ENCODE measurements at places on chromosomes 12 and 14.

GRCh38 chr12:67501362-67501761 is 147.2 kb upstream of the DYRK2 start:
- no peak for DNase-seq

GRCh38 chr14:58060898-58061297 is 91.1 kb downstream of the ARMH4 start:
- no peak for DNase-seq

DNA sequence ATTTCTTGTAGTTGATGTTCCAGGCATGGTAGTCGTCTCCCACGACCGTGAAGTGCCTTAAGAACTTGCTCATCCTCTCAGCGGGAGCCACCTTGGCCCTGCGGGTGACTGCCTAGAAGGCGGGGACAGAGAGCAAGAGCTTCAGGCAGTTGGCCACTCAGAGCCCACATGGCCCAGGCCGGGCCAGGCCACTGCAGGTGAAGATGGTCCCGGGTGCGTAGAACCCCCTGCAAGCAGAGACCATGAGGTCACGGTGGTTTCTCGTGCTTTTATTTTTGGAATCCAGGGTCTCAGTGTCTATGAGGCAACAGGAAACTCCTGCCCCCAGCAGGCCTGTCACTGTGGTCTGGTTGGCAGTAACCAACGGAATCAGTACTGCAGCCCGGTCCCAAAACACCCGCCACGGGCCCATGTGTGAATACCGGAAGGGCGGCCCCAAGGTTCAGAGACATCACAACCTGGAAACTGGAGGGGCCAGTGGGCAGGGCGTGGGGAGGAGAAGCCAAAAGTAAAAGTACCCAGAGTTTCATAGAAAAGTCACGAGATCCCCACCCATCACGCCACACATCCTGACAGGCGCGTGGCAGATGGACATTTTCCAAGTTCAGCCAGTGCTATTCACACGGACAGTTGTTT is 27.5 kb downstream of the HVCN1 start:
- no peak for DNase-seq

DNA sequence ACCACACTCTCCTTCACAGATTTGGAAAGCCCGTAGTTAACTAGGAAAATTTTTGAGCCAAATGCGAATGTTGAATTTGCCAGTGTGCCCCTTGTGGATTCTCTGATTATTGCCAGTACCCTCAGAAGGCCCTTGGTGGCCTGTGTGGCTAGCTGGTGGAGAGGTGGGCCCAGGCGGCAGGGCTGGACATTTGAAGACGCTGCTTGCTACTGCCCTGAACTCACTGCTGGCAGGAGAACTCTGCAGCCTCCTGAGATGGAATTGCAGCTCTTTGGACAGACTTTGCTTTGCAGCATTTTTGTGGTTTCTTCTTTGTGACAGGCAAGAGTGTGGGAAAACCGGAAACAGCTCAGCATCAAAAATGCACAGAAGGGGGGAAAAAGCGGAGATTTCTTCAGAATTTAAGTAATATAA is 97.6 kb downstream of the TGFB3 start:
- peak; percentile 90 for DNase-seq

DNA sequence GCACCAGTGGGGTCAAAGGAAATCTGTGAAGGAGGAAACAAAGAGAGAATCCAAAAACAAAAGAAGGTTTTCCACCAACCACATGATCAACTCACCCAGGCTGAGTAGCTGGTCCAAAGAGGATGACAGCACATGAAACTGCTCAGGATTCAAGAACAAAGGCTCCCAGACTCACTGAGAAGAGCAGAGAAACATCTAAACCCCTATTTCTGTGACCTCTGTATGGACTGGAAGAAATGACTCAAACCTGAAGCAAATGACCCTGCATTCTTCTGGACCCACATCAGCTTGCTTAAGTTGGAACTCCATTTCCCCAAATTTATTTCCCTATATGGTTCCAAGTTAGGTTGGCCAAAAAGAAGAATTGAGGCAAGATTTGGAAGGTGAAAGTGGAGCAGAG is 26.3 kb downstream of the TC2N start:
- no peak for DNase-seq

GRCh38 chr14:103418481-103418818 is 33.2 kb downstream of the MARK3 start:
- DNase-seq, result no peak

DNA sequence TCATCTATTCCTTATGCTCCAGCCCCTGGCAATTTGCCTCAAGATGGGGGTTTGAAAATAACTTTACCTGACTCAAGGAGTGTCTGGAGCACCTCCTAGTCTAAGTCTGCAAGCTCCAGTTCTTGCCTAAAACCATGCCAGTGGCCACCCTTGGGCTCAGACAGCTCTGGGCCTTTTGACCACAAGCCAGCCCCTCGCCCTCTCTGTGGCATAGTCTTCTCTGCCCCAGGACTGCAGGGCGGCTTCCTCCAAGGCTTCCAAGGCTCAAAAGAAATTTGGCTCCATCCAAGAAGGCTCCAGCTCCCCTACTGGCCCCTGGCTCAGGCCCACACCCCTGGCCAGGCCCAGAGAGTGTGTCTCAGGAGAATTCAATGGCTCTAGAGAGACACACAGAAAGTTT is 14.8 kb downstream of the ACVRL1 start:
- DNase-seq, result no peak
